ENCODE measurements at places on chromosomes 6 and 20. TPM values are rescaled to one million over a fixed set of nuclear protein-coding genes. Genes with fewer than 3 reads are reported as not detected.

The TPBG gene
- 44.6 TPM for total RNA-seq

The ADIG gene
- not detected for total RNA-seq

GRCh38 chr20:36320261-36320897, 14.2 kb downstream of the DLGAP4 start:
- no peak for DNase-seq

- DNase-seq: no peak
These were observed 155.5 kb downstream of the BCAS1 start for GRCh38 chr20:53914781-53915445.

- DNase-seq: no peak
These were observed 40.7 kb downstream of the MAP3K5 start for GRCh38 chr6:136751522-136751956.

- no peak for DNase-seq
These were observed 8.3 kb upstream of the PDE10A start for GRCh38 chr6:165671222-165671768.

The TCFL5 gene
- 29.3 TPM for total RNA-seq

- no peak for DNase-seq
These were observed 49.7 kb upstream of the FRMD1 start for GRCh38 chr6:168128631-168129291.

GRCh38 chr6:82702574-82702973, 339.0 kb downstream of the TPBG start:
- DNase-seq: no peak

GRCh38 chr20:59004763-59005522, 2.1 kb downstream of the CTSZ start:
- DNase-seq: no peak

DNA sequence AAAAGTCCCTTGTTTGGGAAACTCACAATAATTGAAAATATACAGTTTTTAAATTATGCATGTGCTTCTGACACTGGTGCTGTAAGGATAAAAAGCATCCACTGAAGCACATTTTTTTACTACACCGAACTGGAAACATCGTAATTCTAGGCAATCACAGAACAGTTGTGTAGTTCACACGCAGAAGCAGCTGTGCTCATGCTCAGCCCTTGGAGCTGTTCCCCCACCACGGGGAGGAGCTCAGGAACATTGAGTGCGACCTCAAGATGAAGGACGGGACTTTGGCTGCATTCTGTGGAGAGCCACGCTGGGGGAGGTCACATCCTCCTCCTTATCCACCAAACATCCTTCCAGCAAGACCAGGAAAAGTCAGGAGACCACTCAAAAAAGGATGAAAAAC, 466.3 kb upstream of the CDH4 start:
- no peak for DNase-seq

DNA sequence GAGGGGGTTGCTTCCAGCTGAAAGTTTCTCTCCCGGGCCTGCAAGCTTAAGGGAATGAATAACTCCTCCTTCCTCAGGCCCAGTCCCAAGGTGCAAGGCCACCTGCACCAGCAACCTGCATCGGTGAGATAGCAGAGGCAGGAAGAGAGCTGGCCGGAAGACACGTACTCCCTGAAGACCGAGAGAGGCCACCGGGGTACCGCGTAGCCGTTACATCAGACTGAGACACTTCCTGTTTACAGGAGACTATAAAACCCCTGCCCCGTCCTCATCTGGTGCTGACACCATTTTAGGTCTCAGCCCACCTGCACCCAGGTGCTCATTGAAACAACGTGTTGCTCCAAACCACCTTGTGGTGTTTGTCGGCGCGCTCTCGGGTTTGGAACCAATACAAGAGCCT, 60.5 kb upstream of the PRND start:
- DNase-seq: no peak

The SLC17A1 gene
- total RNA-seq: not detected

DNA sequence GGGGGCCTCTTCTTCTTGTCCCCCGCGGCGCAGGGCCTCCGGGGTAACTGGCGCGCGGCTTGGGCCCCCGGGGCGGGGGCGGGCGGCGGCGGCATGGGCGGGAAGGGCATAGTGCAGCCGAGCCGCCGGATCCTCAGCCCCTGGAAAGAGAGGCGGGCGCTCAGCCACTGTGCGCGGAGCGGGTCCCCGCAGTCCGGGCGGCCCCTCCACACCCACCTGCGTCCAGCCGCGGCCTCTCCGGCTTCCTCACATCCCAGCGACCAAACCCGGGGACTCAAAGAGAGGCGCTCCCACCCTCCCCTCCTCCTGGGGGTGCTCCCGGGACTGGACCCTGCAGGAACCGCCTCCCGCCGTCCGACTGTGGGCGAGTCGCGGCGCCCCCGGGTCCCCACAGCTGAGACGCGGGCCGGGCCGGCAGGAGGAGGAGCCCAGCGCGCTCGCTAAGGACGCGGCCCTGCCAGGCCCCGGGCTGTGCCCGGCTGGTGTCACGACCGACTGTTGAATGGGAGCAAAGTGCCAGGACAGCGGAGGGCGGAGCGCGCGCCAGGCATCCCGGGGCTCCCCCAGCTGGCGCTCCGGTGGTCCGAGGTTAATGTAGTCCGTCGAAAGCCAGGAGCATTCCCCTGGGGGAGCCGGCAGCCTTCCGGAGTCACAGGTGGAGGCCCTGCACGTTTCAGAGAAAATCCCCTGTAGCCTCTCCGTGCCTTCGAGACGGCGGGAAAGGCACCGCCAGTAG, at the start of gene PRR18:
TSS of gene PRR18 (minus strand) at position 360 of the 736 bp plus-strand sequence. CDS start at position 110, 250 bp downstream.
- no peak for DNase-seq

The CD40 gene
- total RNA-seq: 7.3 TPM

The IP6K3 gene
- total RNA-seq: not detected

DNA sequence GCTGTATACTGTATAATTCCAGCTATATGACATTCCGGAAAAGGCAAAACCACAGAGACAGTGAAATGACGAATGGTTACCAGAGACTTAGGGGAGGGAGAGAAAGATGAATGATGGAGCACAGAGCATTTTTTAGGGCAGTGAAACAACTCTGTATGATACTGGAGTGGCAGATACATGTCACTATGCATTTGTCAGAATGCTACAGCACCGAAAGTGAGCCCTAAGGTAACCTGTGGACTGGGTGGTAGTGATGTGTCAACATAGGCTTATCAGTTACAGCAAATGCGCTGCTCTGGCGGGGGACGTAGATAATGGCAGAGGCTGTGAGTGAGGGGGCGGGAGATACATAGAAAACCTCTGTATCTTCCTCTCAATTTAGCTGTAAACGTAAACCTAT, 201.3 kb upstream of the SSTR4 start:
- no peak for DNase-seq

DNA sequence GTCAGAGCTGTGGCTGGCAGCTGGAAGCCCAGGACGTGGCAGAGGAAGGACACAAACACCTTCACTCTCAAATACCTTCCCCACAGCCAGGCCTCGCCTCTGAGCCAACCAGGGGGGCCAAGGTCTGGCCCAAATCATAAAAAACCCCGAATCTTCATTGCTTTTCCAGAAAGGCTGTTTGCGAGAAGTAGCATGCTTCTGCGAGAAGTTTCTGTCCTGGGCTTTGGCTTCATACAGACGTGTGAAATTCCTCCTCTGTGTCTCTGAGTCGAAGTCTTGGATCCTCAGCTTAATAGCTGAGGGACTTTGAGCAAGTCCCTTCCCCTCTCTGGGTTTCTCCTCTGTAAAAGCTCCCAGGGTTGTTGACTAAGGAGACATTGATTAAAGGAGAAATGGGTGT, 63.0 kb downstream of the CHMP4B start:
- DNase-seq: no peak

The NOX3 gene
- not detected for total RNA-seq

- no peak for DNase-seq
These were observed 58.7 kb downstream of the SNX5 start for GRCh38 chr20:17909869-17910321.

DNA sequence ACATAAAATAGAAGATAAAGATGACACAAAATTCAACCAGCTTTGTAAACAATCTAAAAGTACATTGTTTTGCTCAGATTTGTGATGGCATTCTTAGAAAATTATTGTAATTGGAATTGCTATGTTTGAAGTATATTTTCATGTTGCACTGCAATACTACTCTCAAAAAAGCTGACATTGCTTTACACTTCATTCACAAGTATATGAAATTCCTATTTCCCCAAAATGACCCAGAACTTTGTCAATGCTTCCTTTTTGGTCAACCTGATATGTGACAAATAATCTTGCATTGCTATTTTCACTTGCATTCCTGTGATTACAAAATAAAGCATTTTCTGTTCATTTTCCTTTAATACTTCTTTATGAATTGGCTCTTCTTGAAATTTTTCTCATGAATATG, 104.1 kb upstream of the BMP5 start:
- DNase-seq: no peak

The PRR18 gene
- not detected for total RNA-seq

The MICB gene
- 37.8 TPM for total RNA-seq

DNA sequence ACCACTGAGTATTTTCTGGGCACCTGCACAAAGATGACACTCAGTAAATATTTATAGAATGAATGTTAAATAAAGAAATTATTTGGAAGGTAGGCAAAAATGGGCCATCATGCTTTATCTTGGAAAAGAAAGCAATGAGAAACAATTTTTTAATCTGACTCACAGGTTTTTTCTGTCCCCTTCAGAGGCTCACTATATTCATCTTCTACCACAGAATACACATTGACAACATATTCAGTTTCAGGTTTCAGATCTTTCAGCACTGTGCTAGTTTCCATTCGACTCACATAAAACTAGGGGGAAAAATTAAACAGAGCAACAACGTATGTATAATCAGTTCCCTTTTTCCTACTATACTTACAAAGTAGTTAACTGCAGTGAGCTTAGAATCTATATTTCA, 58.3 kb downstream of the COL12A1 start:
- DNase-seq: no peak

The NRM gene
- 38.3 TPM for total RNA-seq

DNA sequence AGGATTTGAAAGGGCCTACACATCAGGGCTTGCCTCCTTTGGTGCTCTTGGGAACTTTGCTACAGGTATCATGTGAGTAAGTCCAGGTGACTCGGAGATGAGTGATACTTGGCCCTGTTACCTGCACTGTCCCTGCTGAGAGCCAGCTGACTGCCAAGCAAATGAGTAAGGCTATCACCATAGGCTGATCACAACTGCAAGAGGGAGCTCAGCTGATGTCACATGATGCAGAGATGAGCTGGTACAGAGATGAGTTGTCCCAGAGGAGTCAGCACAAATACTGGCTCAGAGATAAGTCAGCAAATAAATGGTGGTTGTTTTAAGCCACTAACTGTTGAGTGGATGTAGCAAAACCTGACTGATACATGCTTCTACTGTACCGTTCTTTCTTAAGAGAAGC, 41.4 kb downstream of the LAMP5 start:
- no peak for DNase-seq

The PROKR2 gene
- not detected for total RNA-seq

DNA sequence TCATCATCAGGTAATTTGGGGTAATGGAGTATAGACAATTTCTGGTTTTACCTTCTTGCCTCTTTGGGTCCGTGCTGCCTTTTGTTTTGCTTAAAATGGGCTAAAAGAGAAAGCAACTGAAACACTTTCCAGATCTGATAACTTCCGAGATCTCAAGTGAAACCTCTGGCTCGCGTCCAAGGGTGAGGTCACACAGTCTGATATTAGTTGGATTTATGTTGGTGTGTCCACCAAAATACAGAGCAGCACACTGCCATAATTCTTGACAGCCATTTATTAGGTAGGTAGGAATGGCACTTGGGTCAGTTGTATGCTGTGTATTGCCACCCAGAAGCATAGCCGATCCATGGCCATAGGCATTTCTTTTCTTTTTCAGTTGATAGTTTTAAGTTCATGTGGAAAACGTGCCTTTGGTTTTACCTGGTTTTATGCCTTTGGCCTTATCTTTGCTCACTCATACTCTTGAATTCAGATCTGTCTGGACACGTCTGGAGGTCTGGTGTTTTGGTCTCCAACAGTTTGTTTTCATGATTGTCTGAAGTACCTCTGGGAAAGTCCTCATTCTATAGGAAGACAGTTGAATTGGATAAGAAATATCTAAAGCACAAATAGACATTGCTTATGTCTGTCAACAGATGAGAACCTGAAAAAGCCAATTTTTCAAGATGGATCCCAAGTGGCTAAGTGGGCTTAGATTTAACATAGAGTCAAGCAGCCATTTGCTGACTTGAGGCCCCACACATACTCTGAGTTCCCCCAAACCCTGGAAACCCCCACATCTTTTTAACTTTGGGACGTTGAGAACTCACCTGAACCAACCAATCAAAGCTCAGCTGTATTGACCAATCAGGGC, 320.8 kb downstream of the SOX4 start:
- no peak for DNase-seq

The EPPIN gene
- not detected for total RNA-seq

The DEFB125 gene
- total RNA-seq: not detected

The PKIG gene
- total RNA-seq: 50.1 TPM

DNA sequence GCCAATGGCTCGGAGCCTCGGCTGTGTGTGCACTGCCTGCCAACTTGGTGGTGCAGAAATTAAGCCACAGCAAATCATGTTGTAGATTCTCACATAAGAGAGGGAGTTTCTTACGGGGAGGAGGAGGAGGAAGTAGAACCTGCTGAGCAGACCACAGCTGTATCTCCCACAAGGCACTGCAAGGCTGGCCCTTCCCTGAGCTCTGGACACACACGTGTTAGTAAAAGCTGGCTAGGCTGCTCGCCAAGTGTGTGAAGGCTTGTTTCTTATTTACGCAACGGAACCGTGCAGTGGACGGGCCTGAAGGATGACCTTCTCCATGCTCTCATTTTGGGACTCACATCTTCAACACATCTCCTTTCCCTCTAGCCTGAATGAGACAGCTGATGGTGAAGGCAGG, 15.7 kb upstream of the QKI start:
- no peak for DNase-seq

DNA sequence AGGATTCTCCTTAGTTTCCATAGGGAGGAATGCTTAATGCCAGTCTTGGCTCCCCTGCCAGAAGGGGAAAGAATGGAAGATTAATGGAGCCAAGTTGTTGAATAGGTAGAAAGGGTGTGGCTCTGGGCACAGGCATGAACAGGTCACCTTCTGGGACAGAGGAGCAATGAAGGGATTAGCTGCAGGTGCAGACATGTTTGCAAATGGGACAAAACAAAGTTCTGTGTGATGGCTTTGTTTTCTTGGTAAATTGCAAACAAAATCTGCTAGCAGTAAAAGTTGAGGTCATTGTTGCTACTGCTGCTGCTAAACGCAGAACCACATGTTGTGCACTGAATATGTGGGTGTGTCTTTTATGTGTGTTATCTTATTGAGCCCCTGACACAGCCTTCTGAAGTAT, 93.3 kb downstream of the PERP start:
- DNase-seq: no peak

The CALHM4 gene
- not detected for total RNA-seq

DNA sequence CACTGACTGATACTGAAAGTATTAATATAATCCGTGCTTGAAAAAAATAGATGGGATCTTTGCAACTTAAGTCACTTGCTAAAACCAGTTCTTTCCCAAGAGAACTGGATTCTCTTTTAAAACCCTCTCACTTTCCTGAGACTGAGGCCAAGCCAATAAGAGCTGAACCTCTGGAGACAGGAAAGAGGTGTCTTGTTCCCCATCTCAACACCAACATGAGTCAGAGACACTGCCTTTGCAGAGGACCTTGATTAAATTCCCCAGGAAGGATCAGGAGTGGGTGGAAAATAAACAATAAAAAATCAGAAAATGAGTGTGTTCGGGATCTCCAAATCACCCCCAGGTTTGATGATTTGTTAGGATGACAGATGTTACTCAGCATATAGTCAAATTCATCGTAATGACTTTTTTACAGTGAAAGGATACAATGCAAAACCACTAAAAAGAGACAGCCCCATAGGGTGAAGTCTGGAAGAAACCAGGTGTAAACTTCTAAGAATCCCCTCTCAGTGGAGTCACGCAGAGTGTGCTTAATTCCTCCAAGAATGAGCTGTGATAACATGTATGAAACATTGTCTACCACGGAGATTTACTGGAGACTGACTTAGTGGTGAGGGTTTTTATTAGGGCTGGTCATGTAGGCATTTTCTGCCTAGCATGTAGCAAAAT, 122.8 kb upstream of the BEND3 start:
- DNase-seq: no peak

The PNPLA1 gene
- total RNA-seq: not detected
